ENCODE measurements at places on chromosomes 2 and 18.

DNA sequence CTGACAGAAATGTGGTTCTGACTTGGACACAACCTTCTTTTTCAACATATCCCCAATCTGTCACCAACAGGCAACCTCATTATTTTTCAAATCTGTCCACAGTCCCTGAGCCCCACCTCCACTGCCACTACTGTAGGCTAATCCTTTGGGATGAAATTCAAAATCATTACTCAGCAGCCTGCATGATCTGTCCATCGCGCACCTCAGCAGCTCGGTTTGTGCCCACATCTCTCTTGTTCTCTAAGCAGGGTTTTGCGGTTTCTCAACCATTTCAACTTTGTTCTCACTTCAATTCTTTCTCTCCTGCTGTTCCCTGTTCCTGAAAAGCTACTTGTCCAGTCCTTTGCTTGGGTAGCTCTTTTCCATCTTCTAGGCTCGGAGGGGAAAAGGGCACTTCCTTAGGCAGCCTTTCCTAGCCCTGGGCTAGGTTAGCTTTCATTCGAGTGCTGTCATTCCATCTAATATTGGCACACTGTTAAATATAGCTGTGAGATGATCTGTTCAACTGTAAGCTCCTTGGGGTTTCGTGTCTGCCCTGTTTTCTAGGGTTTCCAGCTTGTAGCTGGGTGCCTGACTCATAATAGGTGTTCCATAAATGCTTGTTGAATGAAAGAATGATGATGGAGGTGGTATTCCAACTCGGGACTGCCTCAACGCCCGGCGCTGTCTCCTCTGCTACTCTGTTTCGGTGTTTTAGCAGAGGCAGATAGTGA, 653 bp upstream of the ANKAR start:
- DNase-seq: no peak

DNA sequence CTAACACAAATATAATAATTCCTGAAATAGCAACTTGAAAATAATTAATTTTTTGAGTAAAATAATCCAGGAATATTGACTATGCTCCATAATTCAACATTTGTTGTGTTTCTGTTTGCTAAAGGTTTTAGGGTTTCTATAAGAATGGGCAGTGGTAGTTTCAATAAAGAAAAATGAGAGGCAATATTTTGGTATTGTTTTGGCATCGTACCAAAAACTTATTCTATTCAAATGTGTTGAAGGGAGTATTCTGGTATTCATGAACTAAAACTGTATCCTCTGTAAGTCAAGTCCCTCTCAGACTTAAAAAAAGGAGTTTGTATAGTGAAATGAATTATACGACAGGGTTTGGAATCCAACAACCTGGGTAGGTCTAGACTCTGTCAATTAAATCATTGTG, 1245.6 kb upstream of the CELF4 start:
- no peak for DNase-seq

- DNase-seq: no peak
These were observed 400.3 kb downstream of the NCKAP5 start for GRCh38 chr2:133167990-133168389.

GRCh38 chr2:29377788-29378187, 262.6 kb downstream of the CLIP4 start:
- no peak for DNase-seq

GRCh38 chr2:203246646-203247045, 7.8 kb downstream of the CYP20A1 start:
- DNase-seq: no peak

- no peak for DNase-seq
These were observed 114.7 kb upstream of the CYP1B1 start for GRCh38 chr2:38190542-38191218.

- no peak for DNase-seq
These were observed 786.6 kb upstream of the RAB6C start for GRCh38 chr2:129192841-129193253.

GRCh38 chr2:226217191-226217590, 582.4 kb downstream of the IRS1 start:
- no peak for DNase-seq

GRCh38 chr2:105038383-105039061, 653 bp downstream of the MRPS9 start:
- DNase-seq: no peak

DNA sequence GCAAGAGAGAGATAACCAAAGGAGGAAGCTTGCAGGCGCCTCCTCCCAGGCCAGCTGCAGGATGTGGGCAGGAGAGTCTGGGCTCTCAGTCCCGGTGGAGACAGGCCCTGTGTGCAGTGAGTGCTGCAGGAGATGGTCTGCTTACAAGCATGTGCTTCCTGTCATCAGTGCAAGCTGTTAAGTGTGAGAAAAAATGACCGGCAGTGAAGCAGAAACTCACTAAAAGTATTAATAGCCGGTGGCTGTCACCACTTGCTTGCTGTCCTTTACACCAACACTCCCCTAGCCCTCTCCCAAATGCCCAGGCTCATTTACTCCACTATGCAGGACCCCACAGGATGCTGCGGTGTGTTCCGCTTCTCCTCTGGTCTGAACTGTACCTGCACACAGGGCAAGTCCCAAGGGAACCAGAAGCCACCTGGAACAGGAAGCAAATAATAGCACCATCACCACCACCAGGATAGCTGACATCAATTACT, 435.6 kb upstream of the HS6ST1 start:
- DNase-seq: no peak

- DNase-seq: no peak
These were observed 116.6 kb downstream of the SRBD1 start for GRCh38 chr2:45494275-45494977.

DNA sequence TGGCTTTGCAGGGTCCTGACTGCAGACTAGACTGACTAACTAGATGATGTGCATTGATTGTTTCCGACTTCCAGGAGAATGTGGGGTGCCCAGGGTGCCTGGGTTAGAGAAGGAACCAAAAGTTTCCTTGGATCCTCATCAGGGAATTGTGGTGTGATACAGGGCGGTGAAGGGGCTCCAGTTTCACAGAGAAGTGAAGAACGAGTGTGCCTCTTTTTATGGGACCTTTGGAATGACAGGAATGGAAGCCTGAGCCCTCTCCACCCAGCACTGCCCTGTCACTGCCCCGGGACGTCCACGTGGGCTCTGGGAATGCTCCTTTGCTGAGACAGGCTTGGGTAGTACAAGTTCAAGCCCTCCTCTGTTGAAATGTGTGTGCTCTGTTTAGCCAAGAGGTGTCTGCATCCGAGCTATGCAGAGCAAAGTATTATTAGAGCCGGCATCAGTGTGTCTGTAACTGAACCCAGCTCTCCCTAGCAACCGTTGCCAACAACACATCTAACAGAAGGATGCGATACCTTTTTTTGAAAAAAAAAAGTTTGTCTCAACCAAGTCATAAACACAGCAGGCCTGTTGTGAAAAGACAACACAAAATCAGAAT, 183.6 kb downstream of the SMAD7 start:
- DNase-seq: no peak

Data from activated effector memory CD4-positive, alpha-beta T cell treated with Interleukin-2 at 50 U/mL for 16 hours (primary cell).